ENCODE measurements at places on chromosomes 5 and 9. TPM values are rescaled to one million over a fixed set of nuclear protein-coding genes. Genes with fewer than 3 reads are reported as not detected.
A peak's percentile ranks its signal among the peaks of the same experiment; 100 is the strongest.

Gene LCN9
- not detected for total RNA-seq

Gene C5orf52
- not detected for total RNA-seq

Gene TIMD4
- total RNA-seq = 0.18 TPM

Gene PCDHB8
- total RNA-seq = 20.8 TPM

Gene NIPAL4
- 0.18 TPM for total RNA-seq

Gene PPP6C
- total RNA-seq = 16.5 TPM

Gene CMYA5
- 87.2 TPM for total RNA-seq

Gene MUSK
- total RNA-seq = not detected

Gene PTPRD
- 287 TPM for total RNA-seq

Gene PCDHB3
- total RNA-seq = 5.6 TPM

Gene SPOCK1
- total RNA-seq = 2.6 TPM

Gene SOHLH1
- not detected for total RNA-seq

- H3K4me1 ChIP-seq = no peaks in the 10 kb centered on the region
- no peak overlapping the region for H3K4me3 ChIP-seq
- no peaks in the 10 kb centered on the region for H3K27me3 ChIP-seq
- DNase-seq = peak; percentile 2
- H3K27ac ChIP-seq = no peak overlapping the region
Observed at GRCh38 chr9:23254404-23255184, 571.4 kb downstream of the ELAVL2 start.

GRCh38 chr9:6689893-6690674 lies 44.6 kb upstream of the GLDC start:
- no peaks in the 10 kb centered on the region for H3K27me3 ChIP-seq
- H3K27ac ChIP-seq = no peak overlapping the region
- H3K4me3 ChIP-seq = no peak overlapping the region
- DNase-seq = no peak

DNA sequence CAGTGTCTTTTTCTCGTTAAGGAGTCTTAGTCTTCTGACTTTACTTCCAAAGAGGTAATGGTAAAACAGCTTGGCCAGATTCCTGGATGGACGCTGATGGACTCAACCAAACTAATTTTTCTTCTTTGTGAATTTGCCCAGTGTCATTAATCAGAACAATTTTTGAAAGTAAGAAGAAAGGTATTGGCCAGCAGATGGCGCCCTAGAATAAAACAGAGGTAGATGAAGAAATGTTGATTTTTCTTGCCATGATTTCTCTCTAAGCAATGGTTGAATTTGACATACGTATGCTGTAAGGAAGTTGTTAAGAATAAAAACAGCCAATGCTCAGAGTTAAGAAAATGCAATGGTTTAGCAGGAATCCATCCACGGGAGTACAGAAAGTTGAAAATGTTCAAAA lies 500.0 kb downstream of the DIRAS2 start:
- no peaks in the 10 kb centered on the region for H3K36me3 ChIP-seq
- DNase-seq = peak; percentile 62
- H3K27me3 ChIP-seq = no peaks in the 10 kb centered on the region
- H3K27ac ChIP-seq = no peak overlapping the region
- H3K4me1 ChIP-seq = peaks cover 8% of the 10 kb centered on the region

GRCh38 chr5:57032151-57032551 lies 80.2 kb upstream of the MIER3 start:
- H3K4me1 ChIP-seq = peaks cover 5% of the 10 kb centered on the region
- peaks cover 70% of the 10 kb centered on the region for H3K27me3 ChIP-seq
- no peaks in the 10 kb centered on the region for H3K36me3 ChIP-seq
- H3K27ac ChIP-seq = no peak overlapping the region

- H3K27me3 ChIP-seq = no peaks in the 10 kb centered on the region
- DNase-seq = peak; percentile 65
- peak overlapping the region; percentile 83 for H3K4me3 ChIP-seq
- H3K36me3 ChIP-seq = peaks cover 21% of the 10 kb centered on the region
- H3K4me1 ChIP-seq = no peaks in the 10 kb centered on the region
Observed at GRCh38 chr5:87411973-87412629, 629 bp downstream of the CCNH start.

GRCh38 chr9:117104206-117104605 lies 310.7 kb downstream of the ASTN2 start:
- H3K4me3 ChIP-seq = no peak overlapping the region
- H3K4me1 ChIP-seq = peaks cover 12% of the 10 kb centered on the region
- no peak for DNase-seq
- no peaks in the 10 kb centered on the region for H3K36me3 ChIP-seq

DNA sequence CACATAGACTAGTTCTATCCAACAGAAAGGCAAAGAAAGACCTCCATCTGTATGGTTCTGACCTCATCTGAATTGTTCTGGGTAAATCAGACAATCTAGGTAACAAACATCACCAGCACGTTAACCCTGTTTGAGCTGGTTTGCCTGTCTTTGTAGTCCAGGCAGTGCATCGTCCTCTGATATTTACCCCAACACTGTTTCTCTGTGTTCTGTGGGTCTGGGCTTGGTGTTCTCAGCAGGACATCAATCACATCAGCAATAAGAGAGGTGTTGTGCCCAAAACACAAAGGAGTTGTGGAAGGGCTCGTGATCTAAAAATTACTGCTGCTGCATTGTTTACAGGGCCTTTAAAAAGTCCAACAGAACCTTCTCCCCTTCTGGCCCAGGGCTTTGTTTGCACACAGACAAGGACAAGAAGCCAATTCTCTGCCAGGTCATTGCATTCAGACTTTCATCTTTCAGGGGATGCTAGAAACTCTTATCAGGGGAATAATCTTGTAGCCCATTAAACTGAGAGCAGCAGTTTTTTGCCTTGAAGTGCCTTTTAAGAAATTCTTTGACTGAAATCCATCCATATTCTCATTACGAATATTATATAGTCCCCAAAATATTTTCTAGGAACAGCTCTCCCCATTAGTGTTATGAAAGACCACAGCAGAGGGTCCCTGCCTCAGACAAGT lies 30.5 kb upstream of the MAP1B start:
- H3K36me3 ChIP-seq = no peaks in the 10 kb centered on the region
- no peak for DNase-seq
- no peak overlapping the region for H3K27ac ChIP-seq
- no peak overlapping the region for H3K4me3 ChIP-seq
- H3K27me3 ChIP-seq = no peaks in the 10 kb centered on the region

GRCh38 chr9:87276851-87277261 lies 220.8 kb upstream of the DAPK1 start:
- no peak overlapping the region for H3K27ac ChIP-seq
- peak; percentile 48 for DNase-seq
- no peak overlapping the region for H3K4me3 ChIP-seq
- H3K36me3 ChIP-seq = no peaks in the 10 kb centered on the region
- H3K27me3 ChIP-seq = no peaks in the 10 kb centered on the region

DNA sequence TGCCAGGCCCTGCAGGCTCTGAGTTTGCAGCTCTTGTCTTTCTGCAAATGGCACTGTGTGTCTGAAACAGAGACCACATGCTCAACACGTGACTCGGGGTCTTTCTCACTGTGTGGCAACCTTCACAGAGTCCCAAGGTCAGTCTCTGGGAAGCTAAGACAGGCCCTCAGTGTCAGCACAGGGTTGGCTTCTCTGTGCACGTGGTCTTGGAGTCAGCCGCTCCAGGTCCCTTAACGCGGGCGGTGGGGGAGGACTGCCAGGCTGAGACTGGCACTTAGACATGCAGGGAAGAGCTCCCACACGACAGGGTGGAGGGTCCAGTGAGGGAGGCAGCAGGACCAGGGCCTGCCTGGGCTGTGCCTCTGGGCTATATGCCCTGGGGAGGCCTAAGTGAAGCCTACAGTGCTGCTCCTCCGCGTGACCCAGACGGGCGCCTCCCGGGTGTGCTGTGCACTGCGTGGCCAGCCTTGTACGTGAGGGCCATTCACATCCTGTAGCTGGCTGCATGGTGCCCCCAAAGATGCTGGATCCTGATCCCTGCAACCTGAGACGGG lies 76.8 kb downstream of the ADAMTS2 start:
- H3K4me3 ChIP-seq = no peak overlapping the region
- no peak overlapping the region for H3K27ac ChIP-seq
- no peaks in the 10 kb centered on the region for H3K36me3 ChIP-seq
- no peaks in the 10 kb centered on the region for H3K4me1 ChIP-seq

DNA sequence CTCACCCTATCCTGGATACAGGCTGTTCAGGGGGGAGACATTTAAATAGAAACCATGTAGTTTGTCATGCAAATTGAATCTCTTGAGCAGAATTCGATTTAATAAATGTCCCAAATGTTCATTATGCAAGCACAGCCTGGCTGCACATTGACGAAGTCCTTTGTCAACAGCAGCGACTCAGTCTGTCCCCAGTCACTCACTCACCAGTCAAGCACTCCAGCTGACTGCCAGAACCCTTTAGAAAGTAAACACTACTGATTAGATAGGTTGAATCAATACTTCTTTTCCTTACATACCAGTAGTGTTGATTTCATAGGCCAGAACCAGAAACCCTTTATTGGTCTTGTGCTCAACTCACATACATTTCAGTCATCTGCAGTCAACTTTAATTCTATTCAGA lies 27.5 kb downstream of the CDH6 start:
- no peak overlapping the region for H3K4me3 ChIP-seq
- peaks cover 20% of the 10 kb centered on the region for H3K4me1 ChIP-seq
- DNase-seq = no peak
- no peaks in the 10 kb centered on the region for H3K27me3 ChIP-seq

GRCh38 chr9:109908459-109909390 lies 128.7 kb downstream of the PALM2AKAP2 start:
- H3K36me3 ChIP-seq = no peaks in the 10 kb centered on the region
- no peaks in the 10 kb centered on the region for H3K27me3 ChIP-seq
- peaks cover 37% of the 10 kb centered on the region for H3K4me1 ChIP-seq
- H3K27ac ChIP-seq = no peak overlapping the region
- H3K4me3 ChIP-seq = no peak overlapping the region
- no peak for DNase-seq

GRCh38 chr5:5258564-5258963 lies 118.4 kb downstream of the ADAMTS16 start:
- no peak overlapping the region for H3K4me3 ChIP-seq
- no peak for DNase-seq
- H3K27me3 ChIP-seq = no peaks in the 10 kb centered on the region
- H3K36me3 ChIP-seq = no peaks in the 10 kb centered on the region
- no peak overlapping the region for H3K27ac ChIP-seq

GRCh38 chr9:28782630-28783029 lies 1209.3 kb upstream of the C9orf72 start:
- H3K4me3 ChIP-seq = no peak overlapping the region
- H3K36me3 ChIP-seq = no peaks in the 10 kb centered on the region
- H3K27ac ChIP-seq = no peak overlapping the region
- peak; percentile 55 for DNase-seq
- peaks cover 80% of the 10 kb centered on the region for H3K27me3 ChIP-seq

DNA sequence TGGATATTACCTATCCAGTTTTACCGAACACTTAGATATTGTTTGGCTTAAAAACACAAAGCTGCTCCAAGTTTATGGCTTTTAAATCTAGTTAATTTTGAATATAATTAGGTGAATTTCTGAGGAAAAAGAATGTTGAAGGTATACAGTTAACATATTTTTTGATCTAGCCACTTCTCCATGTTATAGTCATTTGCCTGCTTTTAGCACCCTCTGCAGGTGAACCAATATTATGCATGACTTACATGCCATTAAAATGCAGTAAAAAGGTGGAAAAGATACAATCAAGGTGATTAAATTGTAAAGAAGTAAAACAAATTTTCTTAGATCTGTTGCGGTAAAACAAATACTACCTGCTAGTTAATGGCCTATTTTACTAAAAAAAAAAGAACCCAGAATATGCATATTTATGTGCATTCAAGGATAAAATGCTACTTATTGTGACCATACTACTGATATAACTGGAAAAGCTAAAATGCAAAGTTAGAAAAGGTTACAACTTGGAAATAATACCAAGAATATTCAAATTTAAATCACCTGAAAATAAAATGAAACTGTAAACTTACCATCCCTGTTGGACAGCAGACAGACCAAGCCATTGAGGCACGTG lies 132.1 kb downstream of the AP3B1 start:
- peak; percentile 60 for DNase-seq
- no peaks in the 10 kb centered on the region for H3K27me3 ChIP-seq
- H3K36me3 ChIP-seq = peaks cover 3% of the 10 kb centered on the region
- no peak overlapping the region for H3K4me3 ChIP-seq

- peaks cover 16% of the 10 kb centered on the region for H3K4me1 ChIP-seq
- H3K36me3 ChIP-seq = no peaks in the 10 kb centered on the region
- H3K4me3 ChIP-seq = no peak overlapping the region
- DNase-seq = peak; percentile 58
- no peak overlapping the region for H3K27ac ChIP-seq
- no peaks in the 10 kb centered on the region for H3K27me3 ChIP-seq
Observed at GRCh38 chr9:133825555-133826218, 87.5 kb upstream of the SARDH start.

DNA sequence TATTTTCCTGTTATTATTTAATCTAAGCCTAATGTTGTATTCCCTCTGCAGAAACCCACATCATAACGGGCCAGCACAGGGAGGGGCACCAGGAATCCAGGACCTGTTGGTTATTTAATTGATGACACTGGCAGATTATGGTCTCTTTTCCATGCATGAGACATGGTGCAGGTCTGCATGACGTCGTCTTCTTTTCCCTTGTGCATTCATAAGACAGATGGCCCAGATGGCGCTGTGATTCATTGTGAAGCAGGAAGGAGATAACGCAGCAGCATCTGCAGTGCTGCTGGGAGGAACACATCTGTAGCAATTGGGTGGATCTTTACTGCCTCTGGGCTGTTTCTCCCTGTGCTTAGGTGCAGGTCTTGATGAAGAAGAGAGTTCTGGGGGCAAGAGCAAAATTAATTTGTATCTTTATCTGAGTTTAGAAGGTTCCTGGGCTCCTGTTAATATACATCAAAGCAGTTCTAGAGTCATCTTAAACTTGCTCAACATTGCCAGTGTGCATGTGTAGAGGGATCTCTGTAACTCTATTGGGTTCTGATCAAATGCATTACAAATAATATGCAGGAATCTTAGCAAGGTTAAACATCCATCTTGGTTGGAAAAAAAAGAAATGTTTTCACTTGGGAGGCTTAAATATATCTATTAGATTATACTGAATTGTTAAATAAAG lies 176.1 kb downstream of the PCSK1 start:
- H3K4me1 ChIP-seq = no peaks in the 10 kb centered on the region
- peak; percentile 2 for DNase-seq
- H3K27ac ChIP-seq = no peak overlapping the region
- H3K4me3 ChIP-seq = no peak overlapping the region
- H3K36me3 ChIP-seq = no peaks in the 10 kb centered on the region
- H3K27me3 ChIP-seq = no peaks in the 10 kb centered on the region

DNA sequence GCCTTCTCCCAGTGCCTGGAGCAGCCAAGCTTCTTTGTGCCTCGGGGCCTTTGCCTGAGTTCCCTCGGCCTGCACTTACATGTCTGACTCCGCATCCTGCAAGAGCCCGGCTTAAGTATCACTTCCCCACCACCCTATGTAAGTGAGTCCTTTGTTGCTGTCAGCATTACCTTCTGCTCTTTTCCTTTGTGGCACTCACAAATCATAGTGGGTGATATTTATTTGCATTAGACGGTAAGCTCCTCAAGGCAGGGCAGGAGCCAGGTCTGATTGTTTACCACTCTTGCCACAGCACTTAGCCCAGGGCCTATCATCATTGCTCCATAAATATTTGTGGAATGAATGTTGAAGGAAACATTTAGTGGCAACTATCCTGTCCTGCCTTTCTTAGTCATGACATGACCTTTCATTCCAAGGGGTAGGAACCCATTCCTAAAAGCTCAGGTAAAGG lies 4.8 kb downstream of the GM2A start:
- peaks cover 10% of the 10 kb centered on the region for H3K4me1 ChIP-seq
- DNase-seq = no peak
- H3K36me3 ChIP-seq = peaks cover 6% of the 10 kb centered on the region
- no peak overlapping the region for H3K27ac ChIP-seq
- no peak overlapping the region for H3K4me3 ChIP-seq

GRCh38 chr5:115873392-115873791 lies 31.7 kb downstream of the AP3S1 start:
- H3K4me3 ChIP-seq = no peak overlapping the region
- H3K36me3 ChIP-seq = no peaks in the 10 kb centered on the region
- peaks cover 4% of the 10 kb centered on the region for H3K4me1 ChIP-seq
- no peaks in the 10 kb centered on the region for H3K27me3 ChIP-seq

GRCh38 chr5:144032375-144032774 lies 138.1 kb downstream of the YIPF5 start:
- DNase-seq = peak; percentile 2
- H3K27me3 ChIP-seq = no peaks in the 10 kb centered on the region
- H3K27ac ChIP-seq = no peak overlapping the region
